Activated B cell treated with CpG ODN at 0.5 μM for 24 hours (primary cell): ENCODE measurements at places on chromosomes 7 and 10.

DNA sequence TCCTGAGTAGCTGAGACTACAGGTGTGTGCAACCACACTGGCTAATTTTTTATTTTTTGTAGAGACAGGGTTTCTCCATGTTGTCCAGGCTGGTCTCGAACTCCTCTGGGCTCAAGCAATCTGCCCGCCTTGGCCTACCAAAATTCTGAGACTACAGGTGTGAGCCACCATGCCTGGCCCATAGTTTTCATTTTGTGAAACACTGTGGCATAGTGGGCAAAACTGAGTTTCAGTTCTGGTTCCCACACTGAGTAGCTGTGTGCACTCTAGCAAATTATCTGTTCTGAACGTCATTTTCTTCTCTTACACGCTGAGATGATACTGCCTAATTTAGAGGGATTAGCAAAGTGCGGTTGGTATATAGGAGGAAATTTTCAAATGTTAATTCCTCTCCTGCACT is 13.5 kb downstream of the ATP5MK start:
- DNase-seq = no peak

DNA sequence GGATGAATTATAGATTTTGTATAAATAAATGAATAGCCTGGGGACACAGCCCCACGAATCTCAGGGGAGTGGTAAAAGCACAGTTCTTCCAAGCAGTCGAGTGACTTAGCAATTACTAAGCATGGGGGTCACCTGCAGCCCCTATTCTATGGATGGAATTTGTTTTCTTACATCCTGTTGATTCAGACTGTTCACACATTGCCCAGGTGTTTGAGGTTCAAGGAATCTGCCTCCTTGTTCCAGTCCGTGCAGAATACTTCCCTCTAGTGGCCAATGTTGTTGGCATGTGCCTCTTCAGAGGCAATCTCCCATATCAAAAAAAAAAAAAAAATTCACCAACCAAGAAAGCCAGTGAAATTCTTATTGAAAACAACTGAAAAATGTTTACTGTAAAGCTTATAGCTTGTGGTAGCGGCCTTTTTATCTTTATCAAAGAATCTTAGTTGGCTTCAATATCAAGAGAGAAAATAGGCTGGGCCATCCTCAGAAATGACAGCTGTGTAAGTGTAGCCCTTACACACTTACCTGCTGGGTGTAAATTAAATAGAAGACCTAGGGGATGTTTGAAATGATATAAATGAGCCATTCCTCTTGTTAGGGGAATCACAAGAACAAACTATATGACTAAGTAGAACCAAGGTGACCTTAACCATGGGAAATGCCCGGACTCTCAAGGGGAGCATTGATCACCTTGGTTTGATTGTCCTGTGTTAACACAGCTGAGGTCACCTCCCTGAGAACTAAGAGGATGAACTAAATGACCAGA is 7.8 kb downstream of the LIPM start:
- no peak for DNase-seq

DNA sequence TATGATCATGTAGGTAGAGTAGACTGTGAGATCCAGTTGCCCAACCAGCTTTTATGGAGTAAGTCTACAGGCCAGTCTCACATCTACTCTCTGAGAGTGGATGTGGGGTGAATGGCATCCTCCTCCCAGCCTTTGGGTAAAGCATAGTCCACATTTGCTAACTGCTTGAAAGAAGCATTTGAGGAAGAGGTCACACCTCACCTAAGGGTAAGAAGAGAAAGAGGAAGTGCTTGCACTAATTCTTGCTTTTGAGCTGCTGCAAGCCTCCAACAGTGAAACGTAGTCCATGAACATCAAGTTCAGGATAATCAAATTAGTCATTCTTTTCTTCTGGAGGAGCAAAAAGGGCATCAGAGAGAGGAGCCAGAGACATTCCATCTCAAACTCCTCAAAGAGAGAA is 93.9 kb upstream of the AGR3 start:
- DNase-seq = no peak

- peak; percentile 17 for DNase-seq
Measured at GRCh38 chr7:70694971-70695794, 436.8 kb upstream of the GALNT17 start.

DNA sequence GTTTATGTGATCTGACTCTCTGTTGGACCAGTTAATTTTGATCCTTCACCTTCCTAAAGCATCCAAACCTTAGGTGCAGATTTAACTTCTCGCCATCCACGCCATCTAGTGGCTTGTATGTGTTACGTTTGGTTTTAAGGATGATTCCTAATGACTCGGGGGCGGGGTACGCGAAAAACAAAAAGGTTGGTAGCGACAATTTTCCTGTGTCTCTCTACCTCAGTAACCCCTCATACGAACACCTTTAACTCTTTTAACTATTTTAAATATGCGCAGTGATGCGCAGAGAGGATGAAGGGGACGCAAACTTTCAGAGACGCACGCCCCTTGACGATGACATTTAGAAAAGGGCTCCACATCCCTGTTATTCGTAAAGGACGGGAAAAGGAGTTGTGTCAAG is 714 bp upstream of the KCND2 start:
- DNase-seq = no peak

GRCh38 chr7:148327379-148327778 is 263.2 kb upstream of the C7orf33 start:
- DNase-seq = no peak

DNA sequence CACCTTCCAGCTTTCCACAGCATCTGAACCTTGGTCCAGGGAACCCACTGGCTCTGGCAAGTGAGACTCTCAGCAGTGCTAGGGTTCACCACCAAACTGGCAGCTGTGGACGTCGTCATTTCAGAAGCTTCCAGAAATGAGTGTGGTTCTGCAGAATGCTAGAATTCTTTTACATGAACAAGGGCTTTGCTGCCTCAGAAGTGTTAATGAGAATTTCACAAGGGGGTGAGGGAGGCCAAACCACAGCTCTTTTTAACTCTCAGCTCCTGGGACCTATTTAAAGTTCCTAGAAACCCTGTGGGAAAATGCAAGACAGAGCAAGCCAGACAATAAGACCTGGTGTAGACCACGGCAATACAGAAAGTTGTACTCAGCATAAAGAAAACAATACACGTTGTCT is 129.3 kb upstream of the BET1 start:
- DNase-seq = no peak

DNA sequence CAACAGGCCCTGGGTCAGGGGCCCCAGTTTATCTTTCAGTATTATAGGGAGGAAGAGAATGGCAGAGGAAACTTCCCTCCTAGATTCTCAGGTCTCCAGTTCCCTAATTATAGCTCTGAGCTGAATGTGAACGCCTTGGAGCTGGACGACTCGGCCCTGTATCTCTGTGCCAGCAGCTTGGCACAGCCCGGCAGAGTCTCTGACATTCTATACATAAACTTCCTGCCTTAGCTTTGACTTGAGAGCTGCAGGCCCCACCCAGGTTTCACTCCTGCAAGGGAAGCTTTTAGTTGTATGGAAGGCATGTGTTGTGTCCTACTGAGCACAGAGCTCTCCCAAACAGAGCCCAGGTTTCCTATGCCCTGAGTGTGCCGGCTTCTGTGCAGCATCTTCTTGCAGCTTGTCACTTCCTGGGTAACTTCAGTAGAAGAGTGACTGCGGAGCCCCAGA is 205.6 kb upstream of the PRSS58 start:
- no peak for DNase-seq

DNA sequence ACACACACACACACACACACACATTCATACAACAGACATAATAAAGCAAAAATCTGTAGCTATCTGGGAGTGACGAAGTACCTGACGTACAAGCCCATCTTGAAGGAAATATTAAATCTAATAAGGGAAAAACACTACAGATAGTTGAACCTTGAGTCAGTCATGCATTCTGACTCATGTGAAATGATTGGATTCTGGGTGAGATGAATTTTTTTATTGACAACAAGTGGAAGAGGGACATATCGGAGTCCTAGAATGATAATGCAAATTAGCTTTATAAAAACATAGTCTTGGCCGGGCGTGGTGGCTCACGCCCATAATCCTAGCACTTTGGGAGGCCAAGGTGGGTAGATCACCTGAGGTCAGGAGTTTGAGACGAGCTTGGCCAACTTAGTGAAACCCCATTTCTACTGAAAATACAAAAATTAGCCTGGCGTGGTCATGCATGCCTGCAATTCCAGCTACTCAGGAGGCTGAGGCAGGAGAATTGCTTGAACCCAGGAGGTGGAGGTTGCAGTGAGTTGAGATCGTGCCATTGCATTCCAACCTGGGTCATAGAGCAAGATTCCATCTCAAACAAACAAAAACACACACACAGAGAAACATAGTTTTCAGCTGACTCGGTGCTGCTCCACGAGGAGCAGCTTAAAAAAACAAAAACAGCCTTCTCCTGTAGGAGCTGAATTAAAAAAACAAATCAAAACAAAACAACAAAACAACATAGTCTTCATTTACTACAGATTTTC is 154.4 kb upstream of the MKLN1 start:
- DNase-seq = no peak

- DNase-seq = no peak
Measured at GRCh38 chr10:15045380-15045779, 1.6 kb downstream of the OLAH start.

- DNase-seq = peak; percentile 67
Measured at GRCh38 chr10:71694567-71694968, 25.0 kb downstream of the C10orf105 start.

DNA sequence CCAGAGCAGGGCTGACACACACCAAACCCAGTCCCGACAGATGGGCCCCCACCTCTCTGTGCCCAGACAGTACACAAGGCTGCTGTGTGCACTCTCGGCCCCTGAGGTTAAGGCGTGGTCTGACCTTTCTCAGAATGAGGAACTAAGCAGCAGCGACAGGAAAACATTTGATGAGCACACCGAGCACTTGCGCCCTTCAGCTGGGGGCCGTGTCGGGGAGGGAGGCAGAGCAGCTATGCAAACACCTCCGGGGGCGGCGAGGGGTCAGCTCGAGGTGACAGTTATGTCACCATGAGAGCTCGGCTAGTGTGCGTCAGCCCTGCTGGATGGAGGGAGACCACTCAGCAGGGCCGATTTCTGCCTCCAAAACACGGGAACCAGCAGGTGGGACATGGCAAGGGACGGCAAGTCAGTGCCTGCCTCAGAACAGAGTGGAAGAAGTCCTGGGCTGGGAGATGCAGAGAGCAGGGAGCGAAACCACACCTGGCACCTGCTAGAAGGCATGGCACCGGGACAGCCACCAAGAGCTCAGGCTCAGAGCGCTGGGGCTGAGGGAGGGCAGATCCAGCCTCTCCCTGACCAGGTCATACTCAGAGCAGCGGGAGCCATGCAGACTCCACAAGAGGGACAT is 57.4 kb downstream of the CHST15 start:
- peak; percentile 75 for DNase-seq

DNA sequence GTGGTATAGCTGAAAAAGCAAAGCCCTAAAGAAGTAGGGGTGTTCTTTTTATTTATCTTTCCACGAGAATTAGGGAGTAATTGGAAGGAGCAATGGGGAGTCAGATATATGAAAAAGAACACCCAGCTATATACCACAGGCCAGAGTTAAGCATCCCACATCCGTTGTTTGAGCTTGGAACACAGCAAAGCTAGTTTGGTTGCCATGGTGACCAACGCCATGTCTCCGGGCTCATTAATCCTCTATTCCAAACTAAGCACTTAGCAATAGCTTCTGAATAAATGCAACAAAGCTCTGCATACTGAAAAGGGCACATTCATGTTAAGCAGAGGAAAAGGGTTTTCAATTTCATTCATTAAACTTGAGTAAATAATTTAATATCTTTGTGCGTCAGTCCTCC is 23.5 kb downstream of the ASB4 start:
- DNase-seq = no peak

DNA sequence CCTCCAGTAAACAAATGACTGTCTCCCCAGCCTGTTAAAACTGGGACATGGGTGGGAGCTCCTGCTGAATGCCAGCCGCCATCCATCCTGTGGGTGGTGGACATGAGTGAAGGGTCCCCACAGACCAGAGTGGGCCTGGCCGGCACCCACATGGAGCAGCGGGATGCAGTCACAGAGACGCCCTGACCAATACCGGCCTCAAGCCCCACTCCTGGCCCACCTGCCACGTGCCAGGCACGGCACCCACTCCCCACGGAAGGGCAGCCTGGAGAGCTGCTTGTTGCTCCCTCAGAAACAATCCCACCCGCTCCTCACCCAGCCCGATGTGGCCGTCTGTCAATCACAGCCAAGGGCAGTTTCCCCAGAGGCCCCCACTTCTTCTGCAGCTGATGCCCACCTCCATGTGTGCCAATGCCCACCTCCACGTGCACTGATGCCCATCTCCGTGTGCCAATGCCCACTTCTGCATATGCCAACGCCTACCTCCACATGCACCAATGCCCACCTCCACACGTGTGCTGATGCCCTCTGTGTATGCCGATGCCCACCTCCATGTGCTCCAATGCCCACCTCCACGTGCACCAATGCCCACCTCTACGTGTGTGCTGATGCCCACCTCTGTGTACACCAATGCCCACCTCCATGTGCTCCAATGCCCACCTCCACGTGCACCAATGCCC is 42.8 kb upstream of the DNAAF5 start:
- DNase-seq = no peak

- no peak for DNase-seq
Measured at GRCh38 chr10:126448091-126448490, 59.8 kb upstream of the ADAM12 start.

- DNase-seq = no peak
Measured at GRCh38 chr10:89470628-89471027, 56.3 kb downstream of the IFIT5 start.

GRCh38 chr7:73901823-73902597 is 41.1 kb downstream of the TMEM270 start:
- no peak for DNase-seq

DNA sequence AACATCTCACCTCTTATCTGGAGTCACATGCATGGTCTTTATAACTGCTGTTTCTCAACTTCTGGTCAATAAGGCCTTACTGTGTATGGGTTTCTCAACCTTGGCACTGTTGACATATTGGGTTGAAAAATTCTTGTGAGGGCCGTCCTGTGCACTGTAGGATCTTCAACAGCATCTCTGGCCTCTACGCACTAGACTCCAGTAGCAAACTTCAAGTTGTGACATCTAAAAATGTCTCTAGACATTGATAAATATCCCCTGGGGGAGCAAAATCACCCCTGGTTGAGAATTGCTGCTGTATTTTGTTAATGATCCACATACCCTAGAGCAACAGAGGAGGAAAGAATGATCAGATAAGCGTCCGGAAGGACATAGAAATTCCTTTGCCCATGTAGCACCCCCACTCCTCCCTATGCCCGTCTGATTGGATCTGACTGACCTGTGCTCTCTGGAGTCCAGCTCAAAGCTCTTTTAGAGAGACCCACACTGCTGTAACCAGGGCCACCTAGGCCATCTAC is 423.5 kb upstream of the ZMIZ1 start:
- DNase-seq = no peak

DNA sequence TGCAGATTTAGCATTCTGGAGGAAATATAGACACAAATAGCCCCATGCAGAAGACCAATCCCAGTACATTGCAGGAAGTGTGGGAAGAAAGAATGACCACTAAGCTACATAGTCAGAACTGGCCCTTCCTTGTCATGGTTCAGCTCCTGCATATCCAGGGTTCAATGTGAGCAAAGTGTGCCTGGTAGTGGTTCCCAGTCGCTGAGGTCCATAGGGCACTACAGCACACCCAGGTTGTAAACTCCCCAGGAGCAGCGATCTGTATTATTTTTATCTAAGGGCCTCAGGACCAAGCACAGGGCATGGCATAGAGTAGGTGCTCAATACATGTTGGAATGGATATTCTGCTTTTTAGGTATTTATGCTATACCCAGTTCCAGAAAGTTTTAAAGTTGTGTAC is 114.4 kb downstream of the RTKN2 start:
- DNase-seq = no peak

GRCh38 chr7:19772841-19773760 is at the start of gene TMEM196:
TSS of gene TMEM196 (minus strand) at chr7:19773617. CDS start at chr7:19772696, 921 bp downstream.
- no peak for DNase-seq
